CD8-positive, alpha-beta memory T cell (primary cell): ENCODE measurements at places on chromosomes 7 and 10. TPM values are rescaled to one million over a fixed set of nuclear protein-coding genes. Genes with fewer than 3 reads are reported as not detected.
A peak's percentile ranks its signal among the peaks of the same experiment; 100 is the strongest.

- no peaks in the 10 kb centered on the region for H3K4me1 ChIP-seq
- no peak overlapping the region for H3K27ac ChIP-seq
- no peaks in the 10 kb centered on the region for H3K36me3 ChIP-seq
- DNase-seq = no peak
- no peak overlapping the region for H3K4me3 ChIP-seq
These were observed 209.2 kb downstream of the MBL2 start for GRCh38 chr10:52563360-52563759.

DNA sequence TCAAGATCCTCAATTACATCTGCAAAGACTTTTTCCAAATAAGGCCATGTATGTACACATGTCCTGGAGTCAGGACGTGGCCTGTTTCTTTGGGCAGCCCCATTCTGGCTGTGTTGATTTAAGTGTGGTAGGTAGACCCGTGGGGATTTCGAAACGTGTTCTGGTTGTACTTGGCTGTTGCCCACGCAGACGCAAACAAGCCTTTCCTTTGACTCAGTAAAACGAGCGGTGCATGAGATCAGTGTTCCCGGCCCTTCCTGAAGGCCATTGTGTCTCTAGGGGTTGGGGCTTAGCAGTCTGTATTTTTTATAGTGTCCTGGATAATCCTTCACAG is 64.8 kb upstream of the DNAJB6 start:
- no peak for DNase-seq
- H3K36me3 ChIP-seq = peaks cover 11% of the 10 kb centered on the region
- no peaks in the 10 kb centered on the region for H3K27me3 ChIP-seq
- H3K4me1 ChIP-seq = peaks cover 8% of the 10 kb centered on the region
- H3K27ac ChIP-seq = no peak overlapping the region
- no peak overlapping the region for H3K4me3 ChIP-seq

- H3K36me3 ChIP-seq = no peaks in the 10 kb centered on the region
- peaks cover 57% of the 10 kb centered on the region for H3K4me1 ChIP-seq
- H3K27me3 ChIP-seq = no peaks in the 10 kb centered on the region
- no peak overlapping the region for H3K4me3 ChIP-seq
- H3K27ac ChIP-seq = no peak overlapping the region
These were observed 97.8 kb upstream of the DDC start for GRCh38 chr7:50662996-50663395.

- no peaks in the 10 kb centered on the region for H3K27me3 ChIP-seq
- H3K36me3 ChIP-seq = no peaks in the 10 kb centered on the region
- H3K27ac ChIP-seq = no peak overlapping the region
- H3K4me1 ChIP-seq = no peaks in the 10 kb centered on the region
These were observed 186.5 kb downstream of the ADK start for GRCh38 chr10:74337330-74338016.

- H3K27ac ChIP-seq = no peak overlapping the region
- no peaks in the 10 kb centered on the region for H3K36me3 ChIP-seq
- H3K4me1 ChIP-seq = no peaks in the 10 kb centered on the region
- no peaks in the 10 kb centered on the region for H3K27me3 ChIP-seq
- no peak for DNase-seq
- no peak overlapping the region for H3K4me3 ChIP-seq
These were observed 93.1 kb downstream of the BMPER start for GRCh38 chr7:33998476-33998875.

DNA sequence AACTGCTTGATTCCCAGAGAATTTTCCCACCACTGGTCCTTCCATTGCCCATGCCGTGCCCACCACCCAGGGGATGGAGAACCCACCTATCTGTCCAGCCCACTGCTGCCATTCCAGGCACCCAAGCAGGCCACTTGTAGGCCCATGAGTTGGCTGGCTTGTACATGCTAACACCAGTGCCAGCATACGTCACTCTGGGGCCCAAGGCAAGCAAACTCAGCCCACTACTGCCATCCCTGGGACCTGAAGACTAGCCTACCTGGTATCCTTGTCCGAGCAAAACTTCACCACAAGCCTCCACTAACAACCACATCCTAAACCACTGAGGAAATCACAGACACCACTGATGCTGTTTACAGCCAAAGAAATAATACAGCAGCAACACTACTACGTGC is 44.7 kb upstream of the CDK6 start:
- no peak overlapping the region for H3K27ac ChIP-seq
- no peak for DNase-seq
- H3K36me3 ChIP-seq = no peaks in the 10 kb centered on the region

- no peaks in the 10 kb centered on the region for H3K4me1 ChIP-seq
- no peak overlapping the region for H3K4me3 ChIP-seq
- no peaks in the 10 kb centered on the region for H3K36me3 ChIP-seq
- no peaks in the 10 kb centered on the region for H3K27me3 ChIP-seq
These were observed 41.7 kb downstream of the NPY start for GRCh38 chr7:24325708-24326107.

DNA sequence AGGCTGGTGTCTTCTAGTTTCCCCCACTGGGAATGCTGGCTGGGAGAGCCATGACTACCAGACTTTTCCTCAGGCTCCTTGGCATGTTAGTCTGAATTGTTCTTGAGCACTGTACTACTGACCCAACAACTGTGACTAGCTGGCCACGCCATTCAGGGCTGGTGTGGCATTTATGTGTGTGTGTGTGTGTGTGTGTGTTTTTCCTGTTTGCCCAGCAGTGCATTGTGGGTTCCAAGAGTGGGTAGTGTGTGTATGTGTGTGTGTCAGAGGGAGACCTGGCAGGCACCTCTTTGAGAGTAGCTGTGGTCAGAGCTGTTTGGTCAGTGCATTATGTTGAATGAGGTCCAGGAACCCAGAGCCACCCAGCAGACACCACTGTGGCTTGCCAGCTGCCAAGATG is 9.2 kb downstream of the PCBD1 start:
- no peak overlapping the region for H3K27ac ChIP-seq
- no peaks in the 10 kb centered on the region for H3K4me1 ChIP-seq
- H3K4me3 ChIP-seq = no peak overlapping the region
- no peaks in the 10 kb centered on the region for H3K27me3 ChIP-seq

GRCh38 chr7:25221009-25221408 is 7.3 kb downstream of the NPVF start:
- no peaks in the 10 kb centered on the region for H3K4me1 ChIP-seq
- no peak for DNase-seq
- H3K27me3 ChIP-seq = peaks cover 8% of the 10 kb centered on the region
- no peaks in the 10 kb centered on the region for H3K36me3 ChIP-seq

- H3K4me3 ChIP-seq = no peak overlapping the region
- H3K36me3 ChIP-seq = no peaks in the 10 kb centered on the region
- DNase-seq = no peak
- no peak overlapping the region for H3K27ac ChIP-seq
These were observed 170.5 kb downstream of the C1GALT1 start for GRCh38 chr7:7352845-7353244.

GRCh38 chr10:125113691-125114371 is 46.5 kb downstream of the CTBP2 start:
- H3K27ac ChIP-seq = no peak overlapping the region
- H3K27me3 ChIP-seq = no peaks in the 10 kb centered on the region
- no peaks in the 10 kb centered on the region for H3K4me1 ChIP-seq
- H3K4me3 ChIP-seq = no peak overlapping the region

DNA sequence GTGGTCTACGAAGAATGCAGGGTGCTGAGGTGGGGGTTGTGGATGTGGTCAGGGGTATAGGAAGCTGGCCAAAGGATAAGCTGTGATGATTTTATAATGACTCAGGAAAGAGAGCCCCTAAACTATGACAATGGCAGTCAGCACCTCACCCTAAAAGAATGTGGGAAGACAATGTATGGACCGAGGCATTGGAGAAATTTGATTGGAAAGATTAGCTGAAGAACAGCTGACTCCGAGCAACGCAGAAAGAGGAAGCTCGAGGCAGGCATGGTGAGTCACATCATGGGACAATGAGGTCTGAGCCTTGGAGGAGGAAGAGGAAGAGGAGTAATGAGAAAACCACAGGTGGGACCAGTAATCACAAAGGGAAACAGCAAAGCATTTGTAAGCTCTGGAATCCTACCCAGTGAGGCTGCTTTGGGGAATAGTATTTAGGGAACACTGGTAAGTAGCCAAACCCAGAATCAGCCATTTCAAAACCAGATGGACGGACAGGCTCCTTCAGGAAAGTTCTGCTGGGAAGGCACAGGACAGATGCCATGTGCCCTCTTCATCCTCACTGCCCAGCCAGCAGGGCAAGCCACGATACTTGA is 295.4 kb downstream of the PRPF18 start:
- no peak overlapping the region for H3K4me3 ChIP-seq
- no peaks in the 10 kb centered on the region for H3K4me1 ChIP-seq
- H3K27me3 ChIP-seq = peaks cover 3% of the 10 kb centered on the region
- no peaks in the 10 kb centered on the region for H3K36me3 ChIP-seq
- DNase-seq = no peak

DNA sequence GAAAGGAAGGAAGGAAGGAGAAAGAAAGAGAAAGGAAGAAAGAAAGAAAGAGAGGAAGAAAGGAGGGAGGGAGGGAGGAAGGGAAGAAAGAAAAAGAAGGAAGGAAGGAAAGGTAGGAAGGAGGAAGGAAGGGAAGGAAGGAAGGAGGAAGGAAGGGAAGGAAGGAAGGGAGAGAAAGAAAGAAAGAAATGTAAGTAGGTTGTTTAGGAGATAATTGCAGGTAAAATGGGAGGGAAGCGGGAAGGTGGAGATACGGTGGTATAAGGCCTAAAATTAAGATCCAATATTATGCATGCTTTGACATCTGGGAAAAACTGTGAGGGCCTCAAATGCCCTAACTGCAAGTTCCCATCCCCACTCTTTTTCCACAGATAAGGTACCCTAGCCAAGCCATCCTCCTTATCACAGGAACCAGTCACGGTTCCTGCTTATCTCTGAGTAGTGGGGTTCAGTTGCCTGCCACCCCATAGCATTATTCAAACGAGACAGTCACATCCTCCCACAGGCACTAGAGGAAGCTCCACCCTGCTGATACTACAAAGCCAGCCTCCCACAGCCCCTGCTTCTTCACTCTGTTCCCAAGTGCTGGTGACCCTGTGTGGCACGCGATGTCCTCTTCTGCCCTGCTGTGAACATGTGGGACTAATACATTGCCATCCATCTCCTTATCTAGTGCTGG is 28.7 kb downstream of the ST8SIA6 start:
- peak overlapping the region; percentile 51 for H3K27ac ChIP-seq
- H3K36me3 ChIP-seq = no peaks in the 10 kb centered on the region
- DNase-seq = peak; percentile 59
- peak overlapping the region; percentile 9 for H3K4me3 ChIP-seq
- no peaks in the 10 kb centered on the region for H3K27me3 ChIP-seq
- H3K4me1 ChIP-seq = peaks cover 82% of the 10 kb centered on the region

- no peaks in the 10 kb centered on the region for H3K36me3 ChIP-seq
- no peaks in the 10 kb centered on the region for H3K27me3 ChIP-seq
- peaks cover 5% of the 10 kb centered on the region for H3K4me1 ChIP-seq
- no peak for DNase-seq
- no peak overlapping the region for H3K27ac ChIP-seq
- H3K4me3 ChIP-seq = no peak overlapping the region
These were observed 97.2 kb downstream of the KAT6B start for GRCh38 chr10:74923556-74923955.

GRCh38 chr7:131683536-131684125 is 127.2 kb upstream of the PODXL start:
- H3K27ac ChIP-seq = no peak overlapping the region
- H3K4me3 ChIP-seq = no peak overlapping the region
- no peak for DNase-seq
- no peaks in the 10 kb centered on the region for H3K4me1 ChIP-seq
- no peaks in the 10 kb centered on the region for H3K27me3 ChIP-seq

- H3K36me3 ChIP-seq = no peaks in the 10 kb centered on the region
- H3K27me3 ChIP-seq = no peaks in the 10 kb centered on the region
- H3K4me3 ChIP-seq = no peak overlapping the region
- no peak for DNase-seq
- H3K4me1 ChIP-seq = no peaks in the 10 kb centered on the region
- H3K27ac ChIP-seq = no peak overlapping the region
These were observed 2.6 kb downstream of the MBL2 start for GRCh38 chr10:52769966-52770365.

DNA sequence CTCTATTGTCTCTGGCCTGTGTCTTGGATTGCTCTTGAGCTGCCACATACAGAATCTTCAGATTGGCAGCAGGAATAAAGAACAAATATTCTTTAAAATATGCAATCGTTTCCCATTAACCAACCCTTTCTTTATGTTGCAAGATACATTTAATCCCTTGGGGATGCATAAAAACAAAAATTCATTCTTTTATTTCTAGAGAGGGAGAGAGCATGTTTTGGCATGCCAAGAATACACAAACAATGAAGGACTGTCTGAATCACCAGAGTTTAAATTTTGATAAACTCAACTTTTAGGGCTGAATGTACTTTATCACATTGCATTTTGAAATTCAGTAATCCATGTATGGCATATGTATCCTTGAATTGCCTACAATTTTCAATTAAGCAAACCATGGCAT is 154.3 kb upstream of the SEMA3D start:
- H3K4me3 ChIP-seq = no peak overlapping the region
- no peaks in the 10 kb centered on the region for H3K4me1 ChIP-seq
- no peak overlapping the region for H3K27ac ChIP-seq

DNA sequence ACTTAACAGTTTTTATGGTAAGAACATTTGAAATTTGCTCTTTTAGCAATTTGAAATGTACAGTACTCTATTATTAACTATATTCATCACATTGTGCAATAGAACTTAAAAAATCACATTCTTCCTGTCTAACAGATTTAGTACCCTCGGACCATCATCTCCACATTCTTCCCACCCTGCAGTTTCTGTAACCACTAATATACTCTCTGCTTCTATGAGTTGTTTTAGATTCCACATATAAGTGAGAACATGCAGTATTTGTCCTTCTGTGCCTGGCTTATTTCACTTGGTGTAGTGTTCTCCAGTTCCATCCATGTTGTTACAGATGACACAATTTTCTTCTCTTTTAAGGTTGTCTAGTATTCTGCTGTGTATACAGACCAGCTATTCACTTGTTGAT is 88.9 kb upstream of the SEC61G start:
- H3K36me3 ChIP-seq = no peaks in the 10 kb centered on the region
- DNase-seq = no peak

GRCh38 chr10:91590142-91590903 is 42.5 kb downstream of the PPP1R3C start:
- H3K27me3 ChIP-seq = peaks cover 3% of the 10 kb centered on the region
- no peak overlapping the region for H3K27ac ChIP-seq
- H3K36me3 ChIP-seq = no peaks in the 10 kb centered on the region
- DNase-seq = no peak

PDLIM1 gene
- 11.7 TPM for polyA plus RNA-seq

UBE2H gene
- 45.2 TPM for polyA plus RNA-seq

GTF2IRD1 gene
- polyA plus RNA-seq = not detected

TRPV6 gene
- polyA plus RNA-seq = not detected

AGBL3 gene
- 0.10 TPM for polyA plus RNA-seq

SCART1 gene
- 3.2 TPM for polyA plus RNA-seq

CDK1 gene
- polyA plus RNA-seq = 0.52 TPM

PCGF5 gene
- polyA plus RNA-seq = 68.4 TPM

TAS2R5 gene
- polyA plus RNA-seq = not detected

C10orf105 gene
- polyA plus RNA-seq = 0.23 TPM

CASP7 gene
- polyA plus RNA-seq = 29.4 TPM

ZP3 gene
- 2.2 TPM for polyA plus RNA-seq

OR6V1 gene
- polyA plus RNA-seq = not detected

LAMB1 gene
- polyA plus RNA-seq = 0.44 TPM

PILRB gene
- 18.1 TPM for polyA plus RNA-seq

ADAM8 gene
- polyA plus RNA-seq = 74.9 TPM

FRAT1 gene
- polyA plus RNA-seq = 13.3 TPM
